ENCODE measurements at places on chromosomes 7 and 10. TPM values are rescaled to one million over a fixed set of nuclear protein-coding genes. Genes with fewer than 3 reads are reported as not detected.

- DNase-seq, result no peak
Measured at GRCh38 chr7:98090116-98090515, 16.5 kb upstream of the LMTK2 start.

Gene CREB5
- not detected for total RNA-seq

DNA sequence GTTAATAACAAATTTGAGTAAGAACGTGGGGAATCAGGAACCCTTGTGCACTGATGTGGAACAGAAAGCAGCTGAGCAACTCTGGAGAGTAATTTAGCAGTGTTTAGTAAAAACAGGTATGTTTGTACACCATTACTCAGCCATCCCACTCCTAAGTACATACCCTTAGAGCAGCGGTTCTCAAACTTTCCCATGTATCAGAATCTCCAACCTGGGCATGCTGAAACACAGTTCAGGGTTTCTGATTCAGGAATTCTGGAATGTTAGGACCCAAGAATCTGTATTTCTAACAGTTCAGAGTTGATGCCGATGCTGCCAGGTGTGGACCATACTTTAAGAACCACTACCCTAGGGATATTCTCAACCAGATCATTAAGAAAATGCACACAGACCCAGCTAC, 5.1 kb downstream of the SGMS1 start:
- no peak for DNase-seq

GRCh38 chr7:28474640-28475039, 62.3 kb downstream of the CREB5 start:
- DNase-seq, result no peak

DNA sequence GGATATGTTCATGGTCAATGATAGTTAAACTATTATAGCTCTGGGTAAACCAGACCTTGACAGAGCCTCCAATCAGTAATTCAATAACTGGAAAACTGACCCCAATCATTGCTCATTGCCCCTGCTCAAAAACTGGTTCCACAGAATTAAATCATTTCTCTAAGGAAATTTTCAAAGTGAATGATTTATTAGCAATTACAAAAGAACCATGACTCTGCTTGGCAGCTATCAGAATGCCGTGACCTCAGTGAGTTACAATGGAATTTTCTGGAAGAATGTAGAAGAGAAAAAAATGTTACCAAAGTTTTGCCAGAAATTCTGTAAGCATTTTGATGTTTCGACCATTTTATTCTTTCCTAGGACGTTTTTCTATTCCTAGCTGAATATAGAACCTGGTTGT, 106.8 kb upstream of the APBB1IP start:
- DNase-seq, result no peak

DNA sequence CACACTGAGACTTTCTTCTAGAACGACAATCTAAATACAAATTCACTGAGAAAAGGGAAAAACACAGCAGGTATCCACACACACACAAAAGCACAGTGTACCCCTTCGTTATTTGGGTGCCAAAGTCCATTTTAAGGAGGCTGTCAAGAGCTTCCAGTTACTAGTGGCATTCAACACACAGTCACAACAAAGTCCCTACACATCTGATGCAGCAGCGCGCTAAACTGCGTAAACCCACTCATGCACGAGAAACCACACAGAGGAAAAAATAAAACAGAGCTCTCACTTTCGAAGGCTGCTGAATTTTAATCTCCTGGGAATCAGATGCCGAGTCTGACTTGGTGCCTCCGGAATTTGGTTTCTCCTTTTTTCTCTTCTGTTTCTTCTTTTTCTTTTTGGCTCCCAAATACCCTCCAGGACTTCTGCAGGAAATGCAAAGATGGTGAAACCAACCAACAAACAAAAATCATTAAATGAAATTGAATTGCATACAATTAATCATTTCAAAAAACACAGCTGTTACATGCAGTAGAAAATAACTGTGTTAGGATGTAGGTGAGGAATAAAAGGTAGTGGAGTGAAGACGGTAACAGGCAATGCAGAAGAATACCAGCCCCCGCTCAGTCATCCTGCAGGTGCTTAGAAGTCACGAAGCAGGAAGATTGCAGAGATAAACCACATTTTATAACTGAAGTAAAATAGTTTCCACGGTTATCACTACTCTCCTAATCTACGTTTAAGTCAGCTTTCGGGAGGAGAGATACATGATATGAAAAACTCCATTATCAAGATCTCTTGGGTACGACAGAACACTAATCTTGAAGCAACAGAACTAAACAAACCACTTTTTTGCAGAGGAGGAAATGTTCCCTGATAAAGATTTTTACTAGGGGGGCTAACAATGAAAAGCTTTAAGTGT, 27.1 kb downstream of the NMT2 start:
- DNase-seq, result no peak
